ENCODE measurements at places on chromosomes 11 and 22.

- DNase-seq: no peak
These were observed 45.8 kb downstream of the ELFN2 start for GRCh38 chr22:37381489-37381888.

DNA sequence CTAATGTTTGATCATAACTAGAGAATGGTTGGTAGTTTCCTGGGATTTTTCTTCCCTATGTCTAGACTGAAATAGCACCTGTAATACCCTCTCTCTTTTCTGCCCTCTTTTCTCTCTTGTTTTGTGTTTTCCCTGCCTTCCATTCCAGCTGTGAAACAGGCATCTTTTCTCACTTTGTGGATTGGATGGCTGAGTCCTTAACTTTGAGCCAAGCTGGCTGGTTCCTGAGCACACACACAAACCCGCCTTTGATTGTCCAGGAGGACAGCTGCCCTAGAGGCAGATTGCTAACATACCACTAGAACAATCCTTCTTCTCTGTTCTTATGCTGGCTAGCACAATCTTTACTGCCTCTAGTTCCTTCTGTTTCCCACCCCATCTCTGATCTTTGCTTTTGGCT, 17.7 kb downstream of the CTNND1 start:
- peak; percentile 80 for DNase-seq

DNA sequence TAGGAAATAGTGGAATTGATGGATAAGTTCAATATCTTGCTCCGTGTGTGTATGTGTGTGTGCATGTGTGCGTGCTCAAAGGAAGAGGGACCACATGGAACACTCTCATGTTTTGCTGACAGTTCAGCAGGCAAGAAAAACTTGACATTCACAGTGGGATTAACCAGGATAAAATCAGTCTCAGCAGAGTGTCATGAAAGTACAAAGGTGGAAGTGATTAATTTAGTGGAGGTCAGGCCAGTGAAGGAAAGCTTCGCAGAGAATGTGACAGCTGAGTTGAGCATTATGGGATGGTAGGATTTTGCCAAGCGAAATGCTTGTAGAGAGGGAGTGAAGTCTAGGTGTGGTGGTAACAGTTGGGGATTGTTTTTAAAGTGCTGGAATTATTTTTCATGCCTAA, 15.7 kb upstream of the FBXO3 start:
- DNase-seq: no peak

GRCh38 chr11:57303990-57304579, 20.7 kb downstream of the TNKS1BP1 start:
- DNase-seq: peak; percentile 37

DNA sequence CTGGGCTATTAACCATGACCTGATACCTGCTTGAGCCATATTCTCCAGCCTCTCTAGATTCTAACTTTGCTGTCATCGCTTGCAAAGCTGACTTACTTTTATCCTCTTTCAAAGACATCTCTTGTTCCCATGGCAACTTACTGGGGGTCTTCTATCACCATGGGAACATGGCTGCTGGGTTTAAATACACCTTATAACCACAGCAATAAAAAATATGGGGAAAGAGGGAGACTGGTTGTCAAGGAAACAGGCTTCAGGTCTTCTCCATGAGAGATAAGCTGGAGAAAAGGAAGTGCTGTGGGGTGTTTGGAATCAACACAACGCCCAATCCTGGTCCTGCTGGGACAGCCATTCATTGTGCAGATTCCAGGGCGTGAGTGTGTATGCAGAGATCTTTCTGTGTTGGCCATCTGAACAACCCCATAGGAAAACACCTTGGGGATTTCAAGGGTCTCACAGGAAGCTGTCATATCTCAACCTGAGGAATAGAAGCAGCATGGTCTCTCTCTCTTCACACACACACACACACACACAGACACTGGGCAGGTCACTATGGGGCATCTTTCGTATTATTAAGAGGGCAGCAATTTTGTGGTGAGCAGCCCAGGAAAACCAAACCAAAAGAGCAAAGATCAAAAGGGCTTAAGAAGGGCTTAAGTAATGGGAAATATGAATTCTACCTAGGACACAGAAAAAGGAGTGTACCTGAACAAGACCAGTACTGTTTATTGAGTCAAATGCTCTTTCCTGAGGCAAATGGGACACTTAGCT, 344.7 kb upstream of the NCAM1 start:
- no peak for DNase-seq

DNA sequence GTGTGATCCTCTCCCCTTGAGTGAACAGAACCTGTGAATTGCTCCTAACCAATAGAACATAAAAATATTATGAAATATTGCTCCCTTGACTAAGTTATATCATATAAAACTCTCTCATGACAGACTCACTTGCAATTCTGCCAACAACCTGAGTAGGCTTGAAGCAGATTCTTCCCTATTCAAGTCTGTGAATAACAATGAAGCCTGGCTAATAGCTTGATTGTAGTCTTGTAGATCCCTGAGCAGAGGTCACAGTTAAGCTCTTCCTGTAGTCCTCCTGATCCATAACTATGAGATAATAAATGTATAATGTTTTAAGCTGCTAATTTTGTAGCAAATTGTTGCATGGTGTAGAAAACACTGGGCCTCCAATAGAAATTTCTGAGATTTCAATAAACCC, 540.1 kb upstream of the TENM4 start:
- DNase-seq: no peak

DNA sequence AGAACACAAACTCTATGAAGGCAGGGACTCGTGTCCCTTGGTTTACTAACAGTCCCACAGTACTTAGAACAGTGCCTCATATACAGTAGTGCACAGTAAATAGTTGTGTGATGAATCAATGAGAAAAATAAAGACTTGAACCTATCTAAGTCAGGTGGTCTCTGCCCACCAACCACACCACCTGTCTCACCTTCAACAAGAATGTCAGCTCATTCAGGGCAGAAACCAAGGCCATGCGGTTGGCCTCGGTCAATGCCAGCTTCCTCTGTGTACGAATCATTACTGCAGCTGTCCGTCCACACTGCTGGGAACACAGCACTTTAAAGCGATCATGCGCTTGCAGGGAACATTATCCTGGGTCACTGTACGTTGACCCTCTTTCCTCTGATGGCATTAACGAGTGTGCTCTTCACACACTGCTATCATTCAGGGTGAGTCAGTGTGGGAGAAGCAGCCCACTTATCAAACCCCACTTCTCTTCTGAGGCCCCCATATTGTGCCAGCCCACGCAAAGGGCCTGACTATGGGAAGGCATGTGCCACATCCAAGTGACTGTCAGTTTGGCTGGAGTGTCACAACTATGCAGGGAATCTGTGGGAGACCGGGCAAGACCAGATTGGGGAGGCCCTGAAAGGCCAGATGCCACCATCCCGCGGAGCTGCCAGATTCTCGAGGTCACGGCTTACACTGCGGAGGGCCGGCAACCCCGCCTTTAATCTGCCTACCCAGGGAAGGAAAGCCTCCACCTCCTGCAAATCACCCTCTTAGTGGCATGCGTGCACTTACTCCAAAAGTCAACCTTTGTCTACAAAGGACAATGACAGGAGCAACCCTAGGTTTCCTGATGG, 36.1 kb downstream of the LARGE1 start:
- DNase-seq: no peak

GRCh38 chr11:10893714-10894151, 35.9 kb upstream of the ZBED5 start:
- peak; percentile 51 for DNase-seq

DNA sequence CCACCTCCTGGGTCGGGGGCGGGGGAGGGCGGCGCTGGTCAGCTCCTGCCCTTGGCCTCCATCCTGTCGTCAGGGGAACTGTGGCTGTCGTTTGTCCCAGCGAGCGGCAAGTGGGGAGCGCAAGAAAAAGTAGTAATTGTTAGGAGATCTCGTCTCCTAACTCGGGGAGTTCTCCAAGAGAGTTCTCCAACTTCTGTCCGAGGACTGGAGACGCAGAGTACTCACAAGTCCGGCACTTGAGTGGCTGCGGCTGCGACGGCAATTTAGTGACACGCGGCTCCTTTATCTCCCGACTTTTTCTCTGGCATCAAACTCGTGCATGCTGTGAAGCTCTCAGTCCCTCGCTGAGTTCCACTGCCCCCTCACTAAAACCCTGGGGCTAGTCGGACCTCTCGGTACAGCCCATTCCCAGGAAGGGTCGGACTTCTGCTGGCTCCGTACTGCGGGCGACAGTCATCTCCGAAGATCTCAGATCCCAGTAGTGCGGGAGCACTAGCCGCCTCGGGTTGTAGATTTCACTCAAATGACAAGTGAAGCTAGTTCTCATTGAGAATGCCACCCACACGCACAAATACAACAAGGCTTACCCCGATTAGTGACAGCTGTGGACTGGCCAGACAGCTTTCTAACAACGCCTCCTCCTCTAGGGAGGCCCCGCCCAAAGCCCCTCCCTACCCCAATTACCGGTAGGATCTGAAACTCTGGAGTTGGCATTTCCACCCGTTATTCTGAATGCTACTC, at the start of gene PGR:
Gene PGR, minus strand, starts transcription at position 611 of the 741 bp plus-strand sequence. CDS start 743 bp downstream, outside the sequence.
- no peak for DNase-seq

DNA sequence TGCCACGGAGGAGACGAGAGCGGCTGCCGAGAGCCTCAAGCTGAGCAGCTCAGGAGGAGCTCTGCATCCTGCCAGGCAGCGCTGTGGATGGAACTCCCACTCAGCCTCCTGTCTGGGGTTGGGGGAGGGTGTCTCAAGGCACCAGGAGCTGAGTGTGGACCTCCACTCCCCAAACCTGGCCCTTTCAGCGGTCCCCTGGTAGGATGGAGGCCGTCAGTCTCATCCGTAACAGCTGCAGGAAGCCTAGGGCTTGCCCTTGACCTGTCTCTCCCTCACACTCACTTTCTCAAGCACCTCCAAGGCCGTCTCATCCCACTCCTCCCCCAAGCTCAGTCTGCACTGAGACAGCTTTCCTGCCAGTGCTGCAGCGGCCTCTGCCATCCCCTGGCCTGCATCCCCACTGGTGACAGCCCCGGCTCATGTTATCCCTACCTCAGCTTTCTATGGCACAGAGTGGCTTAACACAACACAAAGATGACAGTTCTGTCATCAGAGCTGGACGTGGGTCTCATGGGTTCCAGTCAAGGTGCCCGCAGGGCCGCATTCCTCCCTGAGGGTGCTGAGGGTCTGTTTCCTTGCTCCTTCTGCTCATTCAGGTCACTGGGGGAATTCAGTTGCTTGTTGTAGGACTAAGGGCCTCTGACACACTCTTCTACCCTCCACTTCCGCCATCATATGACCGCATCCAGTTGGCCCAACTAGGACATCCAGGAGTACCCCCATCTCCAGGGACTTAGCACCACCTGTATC, 341.9 kb upstream of the B3GAT1 start:
- no peak for DNase-seq

DNA sequence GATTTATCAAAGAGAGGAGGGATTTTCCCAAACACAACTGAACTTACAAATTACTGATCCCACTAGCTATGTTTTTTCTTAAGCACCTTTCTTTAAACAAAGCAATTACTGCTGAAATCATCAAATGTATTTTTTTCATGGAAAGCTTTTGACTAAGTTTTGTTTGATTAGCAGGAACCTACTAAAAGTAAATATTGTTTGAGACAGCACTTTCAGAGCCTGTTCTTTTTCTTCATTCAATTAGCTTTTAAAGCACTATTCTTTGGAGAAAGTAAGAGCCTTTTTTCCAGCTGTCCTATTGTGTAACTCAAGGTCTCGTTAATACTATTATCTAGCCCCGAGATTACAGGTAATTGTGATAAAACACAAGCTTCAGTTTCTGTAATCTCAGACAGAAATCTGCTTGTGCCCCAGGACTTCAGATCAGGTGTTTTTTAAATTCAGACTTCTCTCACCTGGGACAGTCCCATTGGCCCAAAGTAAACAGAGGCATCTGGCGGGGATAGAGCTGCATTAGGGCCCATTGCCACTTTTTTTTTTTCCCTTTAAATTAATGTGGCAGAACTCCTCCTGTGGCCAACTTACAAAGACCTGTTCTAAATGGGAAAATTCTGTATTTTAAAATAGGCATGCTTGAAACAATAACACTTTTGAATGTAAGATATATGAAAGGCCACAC, 11.0 kb downstream of the CSTPP1 start:
- DNase-seq: no peak

DNA sequence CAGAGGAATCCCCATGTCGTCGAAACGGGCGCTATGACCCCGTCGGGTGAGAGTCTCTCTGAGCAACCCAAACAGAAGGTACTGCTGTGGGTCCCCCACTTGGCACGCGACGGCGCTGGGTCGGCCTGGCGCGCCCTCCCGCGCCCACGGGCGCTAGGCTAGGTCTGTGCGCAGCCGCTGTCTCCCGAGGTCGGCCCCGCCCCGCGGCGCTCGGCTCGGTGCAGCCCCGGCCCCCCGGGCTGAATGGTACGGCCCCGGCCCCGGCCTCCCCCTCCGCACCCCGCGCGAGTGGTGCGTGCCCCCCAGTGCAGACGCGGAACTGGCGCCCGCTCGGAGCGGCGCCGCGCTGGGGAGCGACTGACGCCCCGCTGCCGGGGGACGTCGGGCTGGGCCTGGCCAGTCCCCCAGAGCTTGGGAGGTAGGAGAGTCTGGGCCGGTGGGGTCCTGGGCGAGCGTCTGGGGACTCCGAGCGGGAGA, at the start of gene MADD:
Gene MADD, plus strand, starts transcription at position 305 of the 477 bp plus-strand sequence.
- DNase-seq: peak; percentile 83

- DNase-seq: no peak
These were observed at the start of gene MRGPRE for GRCh38 chr11:3231851-3232744. MRGPRE (minus strand) TSS chr11:3232417; CDS start chr11:3228799, 3,618 bp downstream.

GRCh38 chr11:75586395-75586794, 24.3 kb downstream of the SERPINH1 start:
- no peak for DNase-seq

GRCh38 chr11:32510039-32510438, 73.6 kb upstream of the EIF3M start:
- no peak for DNase-seq

- DNase-seq: no peak
These were observed 7.2 kb downstream of the ARSA start for GRCh38 chr22:50620593-50621355.

DNA sequence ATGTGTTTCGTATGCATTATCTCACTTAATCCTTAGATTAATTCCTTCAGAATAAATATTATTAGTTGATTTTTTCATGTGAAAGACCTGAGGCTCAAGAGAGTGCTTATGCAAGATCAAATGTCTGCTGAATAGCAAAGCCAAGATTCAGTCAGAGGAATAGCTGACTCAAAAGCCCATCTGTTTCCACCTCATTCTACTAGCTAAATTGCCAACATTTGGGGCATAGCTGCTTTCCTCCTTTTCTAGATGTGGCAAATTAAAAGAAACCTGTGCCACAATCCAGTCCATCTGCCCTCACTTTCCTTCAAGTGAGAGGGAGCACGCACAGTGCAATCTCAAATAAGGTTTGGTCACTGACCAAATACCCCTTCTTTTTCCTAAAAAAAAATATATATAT, 121.1 kb downstream of the PAX6 start:
- DNase-seq: peak; percentile 52

- no peak for DNase-seq
These were observed 20.6 kb downstream of the TMPRSS6 start for GRCh38 chr22:37088750-37089408.

Measured in fibroblast of pulmonary artery (primary cell).